Activated T-helper 9 cell treated with anti-CD3 and anti-CD28 coated beads, Interleukin-2, amount 50 U/mL, for 16 hours (primary cell): ENCODE measurements at places on chromosomes 1 and 21.

DNA sequence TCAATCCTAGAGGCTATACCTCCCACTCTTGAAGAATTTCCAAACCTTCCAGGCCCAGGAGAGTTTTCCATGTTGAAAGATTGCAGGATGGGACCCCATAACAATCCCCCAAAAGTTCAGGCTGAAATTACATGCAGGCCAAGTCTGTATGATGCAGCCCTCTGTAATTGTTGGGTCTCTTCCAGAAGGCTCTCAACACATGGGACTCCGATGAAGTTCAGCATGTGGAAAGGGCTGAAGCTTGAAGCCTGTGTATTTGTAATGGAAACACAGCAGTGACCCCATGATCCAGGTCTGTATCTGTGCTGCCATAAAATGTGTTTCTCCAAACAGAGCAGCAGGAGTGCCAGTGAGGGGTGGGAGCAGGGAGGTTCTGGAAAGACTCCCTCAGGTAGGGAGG lies 202.5 kb upstream of the LYPLAL1 start:
- no peak for DNase-seq

DNA sequence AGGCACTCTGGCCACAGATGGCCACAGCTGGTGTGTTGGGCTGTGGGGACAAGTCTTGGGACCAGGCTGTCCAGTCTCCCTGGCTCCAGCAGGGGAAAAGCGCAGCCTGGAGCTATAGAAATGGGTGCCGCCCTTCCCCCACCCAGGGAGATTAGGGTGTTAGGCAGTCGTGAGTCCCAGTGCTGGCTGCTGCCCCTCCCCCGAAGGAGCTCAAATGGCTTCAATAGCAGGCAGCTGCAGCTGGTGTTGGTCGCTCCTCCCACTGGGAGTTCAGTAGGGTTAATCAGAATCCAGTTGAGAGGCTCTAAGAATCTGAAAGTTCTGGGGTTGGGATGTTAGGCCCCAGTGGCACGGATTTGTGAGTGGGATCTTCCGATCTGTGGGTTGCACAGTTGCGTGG lies 595.6 kb upstream of the PKN2 start:
- DNase-seq, result no peak

DNA sequence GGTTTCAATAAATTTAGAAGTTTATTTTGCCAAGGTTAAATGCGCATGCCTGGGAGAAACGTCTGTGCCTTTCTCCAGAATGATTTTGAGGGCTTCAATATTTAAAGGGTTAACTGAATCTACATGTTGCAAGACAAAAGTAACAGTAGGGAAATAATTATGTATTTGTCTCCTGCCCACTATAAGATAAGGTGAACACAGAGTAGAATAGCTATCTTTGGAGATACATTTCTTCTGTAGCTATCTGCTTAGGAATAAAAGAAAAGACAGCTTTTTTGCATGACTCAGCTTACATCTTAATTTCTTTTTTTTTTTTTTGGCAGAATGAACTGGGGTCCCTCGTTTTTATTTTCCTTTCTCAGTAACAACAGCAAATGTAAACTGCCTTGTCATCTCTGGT lies 1351.6 kb downstream of the AMY1C start:
- no peak for DNase-seq

GRCh38 chr1:62194651-62195544 lies at the start of gene L1TD1:
TSS of gene L1TD1 (plus strand) at chr1:62194849. CDS start at chr1:62206629, 11,780 bp downstream.
- no peak for DNase-seq

GRCh38 chr1:165138960-165139359 lies 217.6 kb downstream of the LMX1A start:
- no peak for DNase-seq

- DNase-seq, result no peak
These were observed 81.2 kb downstream of the PCSK9 start for GRCh38 chr1:55120538-55120937.

GRCh38 chr1:204032642-204033235 lies 40.2 kb upstream of the SOX13 start:
- no peak for DNase-seq

DNA sequence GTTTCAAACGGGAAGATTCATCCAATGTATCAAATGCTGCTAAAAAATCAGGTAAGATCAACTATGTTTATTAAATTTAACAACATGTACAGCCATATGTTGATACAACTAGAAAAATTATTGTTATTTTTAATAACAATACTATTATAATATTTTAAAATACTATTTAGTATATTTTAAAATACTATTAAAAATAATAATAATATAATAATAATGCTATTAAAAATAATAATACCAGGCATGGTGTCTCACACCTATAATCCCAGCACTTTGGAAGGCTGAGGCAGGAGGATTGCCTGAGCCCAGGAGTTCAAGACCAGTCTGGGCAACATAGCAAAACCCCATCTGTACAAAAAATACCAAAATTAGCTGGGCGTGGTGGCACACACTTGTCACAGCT lies 54.6 kb downstream of the CATSPERE start:
- DNase-seq, result no peak
